ENCODE measurements at places on chromosomes 16 and 17.

- no peak for DNase-seq
Measured at GRCh38 chr17:58398574-58399266, 18.6 kb downstream of the RNF43 start.

GRCh38 chr16:55569025-55569424 is 2.5 kb downstream of the CAPNS2 start:
- no peak for DNase-seq

DNA sequence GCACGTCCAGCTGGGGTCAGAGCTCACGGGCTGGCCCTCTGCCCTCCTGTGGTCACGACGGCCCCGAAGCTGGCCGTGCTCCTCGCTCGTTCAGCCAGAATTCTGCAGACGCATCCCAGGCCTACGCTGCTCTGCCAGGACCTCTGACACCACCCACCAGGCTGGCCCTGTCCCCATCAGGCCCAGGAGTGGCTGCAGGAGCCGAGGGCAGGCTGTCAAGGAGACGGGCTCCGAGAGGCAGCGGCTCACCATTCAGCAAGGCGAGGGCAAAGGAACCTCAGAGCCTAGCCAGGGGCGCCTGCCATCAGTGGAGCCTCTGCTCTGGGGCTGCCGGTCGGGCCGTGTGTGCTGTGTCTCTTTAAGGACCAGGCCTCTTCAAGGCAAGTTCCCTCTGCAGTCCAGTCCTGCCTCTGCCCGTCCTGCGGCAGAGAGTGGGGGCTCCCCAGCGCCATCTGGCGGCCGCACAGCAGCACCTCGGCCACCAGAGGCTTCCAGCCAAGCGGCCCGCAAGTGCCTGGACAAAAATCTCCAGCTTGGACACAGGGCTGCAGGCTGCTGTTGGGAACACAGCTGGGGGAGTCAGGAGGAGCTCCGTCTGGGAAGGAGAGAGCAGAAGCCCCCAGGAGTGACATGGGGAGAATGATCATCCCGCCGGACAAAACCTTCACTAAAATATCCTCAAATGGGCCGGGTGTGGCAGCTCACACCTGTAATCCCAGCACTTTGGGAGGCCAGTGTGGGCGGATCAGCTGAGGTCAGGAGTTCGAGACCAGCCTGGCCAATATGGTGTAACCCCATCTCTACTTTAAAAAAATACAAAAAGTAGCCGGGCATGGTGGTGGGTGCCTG is 7.4 kb upstream of the ABR start:
- DNase-seq, result peak; percentile 86

GRCh38 chr16:72013888-72014581 is 5.5 kb downstream of the DHODH start:
- DNase-seq, result no peak

DNA sequence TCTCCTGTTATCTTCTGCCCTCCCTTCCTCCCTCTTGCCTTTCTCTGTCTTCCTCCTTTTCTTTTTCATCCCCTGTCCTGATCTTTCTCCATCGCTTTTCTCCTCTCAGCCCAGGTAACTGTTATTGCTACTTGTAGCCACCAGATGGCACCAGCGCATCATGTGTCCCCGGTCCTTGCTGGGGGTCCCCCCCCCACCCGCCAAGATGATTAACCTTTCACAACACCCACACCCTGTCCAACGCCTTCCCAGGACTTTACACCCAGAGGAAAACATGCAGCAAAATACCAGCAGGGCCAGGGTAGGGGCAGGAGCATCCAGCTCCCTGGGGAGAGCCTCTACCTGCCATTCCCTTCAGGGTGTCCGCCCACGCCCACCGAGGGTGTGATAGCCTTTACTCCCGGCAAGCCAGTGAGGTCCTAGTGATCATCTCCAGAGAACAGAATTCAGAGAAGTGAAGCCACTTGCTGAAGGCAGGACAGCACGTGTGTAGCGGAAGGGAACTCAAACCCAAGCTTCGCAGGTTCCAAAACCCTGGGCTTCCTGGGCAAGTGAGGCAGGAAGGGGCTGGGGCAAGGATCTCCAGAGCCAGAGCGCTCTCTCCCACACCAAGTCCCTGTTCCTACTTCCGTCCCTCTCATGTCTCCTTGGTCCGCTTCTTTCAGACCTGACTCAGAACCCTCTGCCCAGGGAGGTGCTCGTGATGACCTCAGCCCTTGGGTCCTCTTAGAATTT is 13.4 kb upstream of the TAC4 start:
- peak; percentile 65 for DNase-seq

GRCh38 chr17:35841101-35841500 is 27.6 kb downstream of the HEATR9 start:
- DNase-seq, result no peak

DNA sequence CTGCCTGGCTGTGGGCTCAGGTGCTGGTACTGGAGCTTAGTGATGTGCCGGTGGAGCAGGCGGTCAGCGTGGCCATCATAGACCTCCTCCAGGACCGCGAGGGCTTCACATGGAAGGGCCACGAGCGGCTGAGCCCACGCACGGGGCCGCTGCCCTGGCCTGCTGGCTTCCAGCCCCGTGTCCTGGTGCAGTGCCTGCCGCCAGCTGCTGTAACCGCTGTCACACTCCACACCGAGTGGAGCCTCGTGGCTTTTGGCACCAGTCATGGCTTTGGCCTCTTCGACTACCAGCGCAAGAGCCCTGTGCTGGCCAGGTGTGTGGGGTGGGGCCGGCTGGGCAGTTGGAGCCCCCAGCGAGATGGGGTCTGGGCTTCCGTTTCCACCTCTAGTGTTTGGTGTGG is 12.0 kb downstream of the LLGL1 start:
- no peak for DNase-seq

DNA sequence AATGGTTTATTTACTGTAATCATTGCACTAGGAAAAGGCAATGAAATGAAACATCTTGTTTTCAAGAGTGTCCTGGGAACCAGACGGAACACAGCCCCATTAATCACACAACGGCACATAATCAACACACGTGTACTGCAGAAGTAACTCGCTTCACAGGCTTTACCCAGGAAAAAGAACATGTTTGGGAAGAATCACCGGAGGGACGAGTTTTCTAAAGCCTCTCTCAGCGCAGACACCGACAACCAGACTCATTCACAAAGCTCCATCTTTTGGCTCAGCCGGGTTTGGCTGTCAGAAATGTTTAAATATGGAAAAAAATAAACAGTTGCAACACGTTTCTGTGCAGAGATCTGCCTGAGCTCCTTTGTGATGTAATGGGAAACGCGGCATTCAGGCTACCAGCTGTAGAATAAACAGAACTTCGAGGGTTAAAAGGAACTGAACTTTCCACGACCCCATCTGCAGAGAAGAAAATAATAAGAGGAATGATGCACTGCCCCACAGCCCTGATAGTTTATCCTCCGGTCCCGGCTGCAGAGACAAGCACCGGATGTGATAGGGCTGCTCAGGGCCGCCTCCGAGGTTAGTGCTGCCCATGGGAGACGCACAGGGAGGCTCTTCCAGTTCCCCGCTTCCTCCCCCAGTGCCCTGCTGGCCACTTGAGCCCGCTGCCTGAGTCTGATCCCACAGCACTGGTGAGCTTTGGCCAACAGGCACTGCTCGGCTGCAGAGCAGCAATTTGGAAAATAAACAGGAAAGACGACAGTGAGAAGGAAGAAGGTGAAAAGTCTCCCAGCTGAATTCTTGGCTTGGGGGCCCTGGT is 119.8 kb downstream of the HIC1 start:
- no peak for DNase-seq

DNA sequence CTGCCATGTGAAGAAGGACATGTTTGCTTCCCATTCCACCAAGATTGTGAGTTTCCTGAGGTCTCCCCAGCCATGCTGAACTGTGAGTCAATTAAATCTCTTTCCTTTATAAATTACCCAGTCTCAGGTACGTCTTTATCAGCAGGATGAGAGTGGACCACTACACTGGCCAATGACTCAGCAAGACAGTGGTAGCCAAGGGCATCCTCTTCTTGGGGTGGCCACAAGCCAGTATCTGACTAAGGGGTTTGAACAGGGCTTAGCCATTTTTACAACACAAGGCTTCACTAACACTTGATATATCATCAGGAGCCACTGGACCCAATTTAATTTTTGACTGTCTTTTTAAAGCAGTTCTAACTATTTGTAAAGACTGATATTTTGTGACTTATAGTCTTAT is 21.1 kb upstream of the KRT24 start:
- no peak for DNase-seq

GRCh38 chr16:87958632-87959031 is 7.4 kb downstream of the BANP start:
- DNase-seq, result no peak

DNA sequence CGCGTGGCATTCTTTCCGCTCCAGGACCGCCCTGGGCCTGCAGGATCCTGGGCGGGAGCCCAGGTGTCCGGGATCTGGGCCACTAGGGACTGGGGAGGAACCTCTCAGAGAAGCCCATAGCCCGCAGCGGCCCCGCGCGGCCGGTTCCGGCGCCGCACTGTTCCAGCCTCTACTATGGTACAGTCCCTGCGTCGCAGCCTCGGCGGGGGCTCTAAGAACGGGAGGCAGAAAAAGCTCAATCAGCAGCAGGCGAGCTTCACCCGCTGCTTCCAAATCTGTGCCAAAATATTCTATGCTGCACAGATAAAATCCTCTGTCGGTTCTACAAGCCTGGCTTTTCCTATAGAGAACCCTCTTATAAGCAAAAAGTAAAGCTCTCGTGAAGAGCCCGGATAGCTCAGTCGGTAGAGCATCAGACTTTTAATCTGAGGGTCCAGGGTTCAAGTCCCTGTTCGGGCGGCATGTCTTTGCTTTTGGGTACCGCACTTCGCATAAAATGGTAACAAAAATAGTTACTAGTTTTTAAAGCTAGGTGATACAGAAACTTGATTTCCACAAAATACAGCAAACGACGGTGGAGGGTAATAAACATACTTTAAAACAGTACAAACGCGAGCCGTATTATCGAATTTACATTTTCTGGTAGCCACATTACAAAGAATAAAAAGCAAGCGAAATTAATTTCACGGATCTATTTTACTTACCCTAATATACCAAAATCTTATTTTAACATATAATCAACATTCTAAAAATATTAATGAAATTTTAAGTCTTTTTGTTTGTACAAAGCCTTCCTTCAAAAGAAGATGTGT is 661 bp upstream of the ALOXE3 start:
- DNase-seq, result peak; percentile 78

- DNase-seq, result peak; percentile 53
Measured at GRCh38 chr16:2296661-2297505, 29.0 kb upstream of the RNPS1 start.

DNA sequence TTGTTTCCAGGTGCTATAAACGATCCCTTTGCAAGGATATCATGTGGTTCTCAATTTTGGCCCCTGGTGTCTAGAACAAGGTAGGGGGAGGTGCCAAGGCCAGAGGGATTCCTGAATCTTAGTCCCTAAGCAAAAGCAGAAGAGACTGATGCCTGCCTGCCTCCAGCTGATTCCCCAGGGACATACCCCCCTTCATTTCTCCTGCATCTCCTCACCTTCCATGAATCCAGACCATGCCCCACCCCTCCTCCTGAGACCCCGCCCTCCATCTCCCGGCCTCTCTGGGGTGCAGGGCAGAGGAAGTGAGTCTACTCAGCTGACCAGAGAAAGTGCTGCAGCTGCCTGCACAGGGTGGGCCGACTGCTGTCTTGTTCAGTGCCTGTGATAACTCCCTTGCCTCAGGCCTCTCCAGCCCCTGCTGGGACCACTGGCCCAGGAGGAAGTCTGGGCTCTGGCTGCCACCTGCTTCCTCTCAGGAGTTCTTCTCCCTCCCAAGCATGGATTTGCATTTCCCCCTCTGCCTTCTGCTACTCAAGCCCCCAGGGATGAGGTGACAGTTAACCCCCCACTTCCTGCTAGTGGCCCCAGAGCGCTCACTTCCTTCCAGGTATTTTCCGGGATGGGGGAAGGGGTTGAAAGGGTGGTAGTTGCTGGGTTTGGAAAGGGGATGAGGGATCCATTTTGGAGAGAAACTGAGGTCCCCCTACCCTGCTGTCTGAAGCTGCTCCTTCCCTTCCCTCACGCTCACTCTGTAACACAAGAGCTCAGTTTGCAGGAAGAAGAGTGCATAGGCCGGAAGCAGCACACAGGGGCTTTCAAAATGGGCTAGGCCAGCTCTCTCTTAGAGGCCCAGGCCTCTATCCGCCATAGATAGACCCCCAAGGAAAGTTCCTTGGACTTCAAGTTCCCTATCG is 10.5 kb upstream of the TSPOAP1 start:
- no peak for DNase-seq

- no peak for DNase-seq
Measured at GRCh38 chr17:33390479-33391176, 97.5 kb upstream of the ASIC2 start.

DNA sequence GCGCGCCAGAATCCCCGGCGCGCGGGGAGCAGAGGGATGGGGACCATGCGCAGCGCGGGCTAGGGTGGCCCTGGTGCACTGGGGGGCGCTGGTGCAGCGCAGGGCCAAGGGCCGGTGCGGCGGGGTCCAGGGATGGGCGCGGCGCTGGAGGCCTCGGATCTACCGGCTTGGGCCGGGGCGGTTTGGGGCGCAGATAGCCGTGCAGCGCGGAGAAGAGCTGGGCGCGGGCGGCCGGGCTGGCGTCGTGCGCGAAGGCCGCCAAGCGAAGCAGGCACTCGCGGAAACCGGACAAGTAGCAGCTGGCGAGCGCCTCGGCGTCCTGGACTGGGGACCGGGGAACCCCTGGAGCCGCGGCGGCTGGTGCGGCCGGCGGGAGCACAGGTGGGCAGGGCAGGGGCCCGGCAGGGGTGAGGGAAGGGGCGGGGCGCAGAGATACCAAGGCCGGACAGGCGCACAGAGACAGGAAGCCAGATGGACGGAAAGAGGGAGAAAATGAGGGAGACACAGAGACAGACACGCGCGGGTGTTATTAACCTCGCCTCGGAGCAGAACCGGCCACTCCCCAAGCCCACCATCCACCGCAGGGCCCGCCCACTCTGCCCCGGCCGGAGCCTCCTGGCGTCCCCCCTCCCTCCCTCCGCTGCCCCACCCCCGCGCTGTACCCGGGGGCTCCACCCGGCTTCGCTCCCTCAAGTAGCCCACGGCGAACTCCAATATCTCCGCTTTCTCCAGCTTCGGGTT is 2.1 kb downstream of the HES7 start:
- peak; percentile 60 for DNase-seq

GRCh38 chr16:23859713-23860269 is 24.0 kb downstream of the PRKCB start:
- no peak for DNase-seq

GRCh38 chr16:22262460-22262859 is 34.7 kb upstream of the POLR3E start:
- no peak for DNase-seq

DNA sequence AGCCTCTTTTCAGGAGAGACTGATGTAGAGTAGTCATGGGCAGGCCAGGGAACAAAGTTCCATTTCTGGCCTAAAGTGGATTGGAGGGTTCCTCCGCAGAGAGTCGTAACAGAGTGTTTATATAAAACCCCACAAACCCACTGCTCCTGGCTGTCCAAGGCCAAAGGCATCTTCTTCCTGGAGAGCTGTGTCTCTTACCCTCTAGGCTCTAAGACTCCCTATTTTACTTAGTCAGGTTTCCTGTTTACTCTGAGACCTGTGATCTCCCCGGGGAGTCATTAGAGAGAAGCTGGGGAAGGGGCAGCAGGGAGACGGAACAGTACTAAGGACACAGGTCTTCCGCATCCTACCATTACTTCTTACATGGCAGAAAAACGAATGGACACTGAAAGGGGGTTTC is 69.5 kb downstream of the HIC1 start:
- DNase-seq, result no peak

GRCh38 chr16:54128629-54129234 is 157.9 kb downstream of the IRX3 start:
- no peak for DNase-seq

All from HuH-7.5 (cell line).